ENCODE measurements at places on chromosomes 5 and 9.

- peak; percentile 27 for DNase-seq
Measured at GRCh38 chr9:17065062-17065461, 69.8 kb upstream of the CNTLN start.

DNA sequence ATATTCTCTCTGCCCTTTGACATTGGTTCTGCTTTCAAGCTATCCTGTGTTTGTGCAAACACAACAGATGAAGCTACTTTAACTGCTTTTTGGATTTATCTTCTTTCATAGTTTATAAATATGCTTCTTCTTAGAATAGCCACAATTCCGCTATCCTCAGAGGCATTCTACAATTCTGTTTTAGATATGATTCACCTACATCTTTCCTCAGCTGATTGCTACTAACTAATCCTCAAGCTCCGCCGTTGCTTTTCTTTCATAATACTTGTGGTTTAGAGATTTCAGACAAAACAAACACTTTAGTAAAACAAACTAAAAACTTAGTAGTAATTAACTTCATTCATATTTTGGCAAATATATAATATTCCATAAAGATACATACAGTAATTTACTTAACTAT is 52.5 kb downstream of the ECPAS start:
- no peak for DNase-seq

- no peak for DNase-seq
Measured at GRCh38 chr5:28415791-28416443, 1377.5 kb upstream of the CDH9 start.

DNA sequence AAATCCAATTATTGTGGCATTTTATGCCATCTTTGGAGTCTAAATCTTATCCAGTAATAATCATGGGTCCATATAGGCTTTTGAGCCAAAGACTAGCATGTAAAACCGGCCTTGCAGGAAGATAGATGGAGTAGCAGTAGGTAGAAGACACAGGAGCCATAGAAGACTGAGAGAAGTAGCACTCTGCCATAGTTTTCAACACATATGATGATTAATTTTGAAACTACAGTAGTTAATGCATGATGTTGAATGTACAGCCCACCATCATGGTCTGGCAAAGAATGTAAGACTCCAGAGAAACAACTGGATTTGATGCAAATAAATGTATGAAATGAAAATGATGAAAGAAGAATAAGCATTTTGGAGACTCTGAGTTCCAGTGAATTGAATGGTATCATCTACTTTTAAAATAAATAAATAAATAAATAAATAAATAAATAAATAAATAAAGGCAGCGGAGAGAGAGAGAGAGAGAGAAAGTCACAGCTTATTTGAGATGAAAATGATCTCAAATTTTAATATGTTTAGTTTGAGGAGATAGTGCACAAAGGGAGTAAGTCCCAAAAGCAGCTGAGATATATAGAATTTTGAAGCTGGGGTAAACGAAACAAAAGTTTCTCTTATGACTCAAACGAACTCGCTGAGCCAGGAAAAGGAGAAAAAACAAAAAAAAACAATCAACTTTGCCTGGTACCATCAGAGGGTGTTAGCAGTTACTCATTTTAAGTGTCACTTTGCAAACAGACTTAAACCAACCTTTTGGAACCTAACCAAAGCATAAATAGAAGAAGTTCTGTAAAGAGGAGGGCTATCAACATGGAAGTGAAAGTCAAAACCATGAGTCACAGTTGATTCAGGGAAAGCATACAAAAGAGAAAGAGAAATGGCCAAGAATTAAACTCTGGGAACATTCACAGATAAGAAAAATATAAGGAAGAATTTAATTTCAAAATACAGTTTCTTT is 388.7 kb downstream of the CETN3 start:
- peak; percentile 97 for DNase-seq

GRCh38 chr5:32780508-32780919 is 69.4 kb downstream of the NPR3 start:
- peak; percentile 24 for DNase-seq

- peak; percentile 6 for DNase-seq
Measured at GRCh38 chr9:75626860-75627259, 263.6 kb upstream of the PCSK5 start.

- DNase-seq: peak; percentile 98
Measured at GRCh38 chr9:109816490-109816889, 36.5 kb downstream of the PALM2AKAP2 start.

GRCh38 chr5:62082370-62082801 is 223.6 kb upstream of the KIF2A start:
- no peak for DNase-seq

DNA sequence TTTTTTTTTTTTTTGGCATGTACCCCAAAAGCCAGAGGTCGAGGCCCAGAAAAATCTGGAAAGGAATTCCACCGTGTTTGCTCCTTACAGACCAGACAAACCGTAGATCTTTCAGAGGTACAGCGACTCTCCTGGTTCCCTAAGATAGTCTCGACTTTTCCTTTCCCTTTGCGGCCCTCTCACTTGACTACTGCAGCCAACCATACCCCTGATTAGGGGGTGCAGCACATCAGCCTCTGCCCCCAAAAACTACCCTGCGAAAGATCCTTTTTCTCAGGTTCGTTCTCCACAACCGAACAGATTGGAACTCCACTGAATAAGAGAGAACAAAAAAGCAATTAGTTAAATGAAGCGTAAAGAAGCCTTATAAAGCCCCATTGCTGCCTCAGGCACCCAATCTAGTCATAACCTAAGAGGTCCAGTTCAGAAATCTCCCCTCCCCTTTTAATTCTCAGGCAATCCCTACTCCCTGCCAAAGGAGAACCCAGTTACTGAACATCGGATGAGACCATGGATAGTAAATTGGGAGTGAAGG is 379 bp upstream of the TICAM2 start:
- peak; percentile 51 for DNase-seq

GRCh38 chr9:83431101-83432060 is 106.8 kb downstream of the FRMD3 start:
- DNase-seq: no peak

DNA sequence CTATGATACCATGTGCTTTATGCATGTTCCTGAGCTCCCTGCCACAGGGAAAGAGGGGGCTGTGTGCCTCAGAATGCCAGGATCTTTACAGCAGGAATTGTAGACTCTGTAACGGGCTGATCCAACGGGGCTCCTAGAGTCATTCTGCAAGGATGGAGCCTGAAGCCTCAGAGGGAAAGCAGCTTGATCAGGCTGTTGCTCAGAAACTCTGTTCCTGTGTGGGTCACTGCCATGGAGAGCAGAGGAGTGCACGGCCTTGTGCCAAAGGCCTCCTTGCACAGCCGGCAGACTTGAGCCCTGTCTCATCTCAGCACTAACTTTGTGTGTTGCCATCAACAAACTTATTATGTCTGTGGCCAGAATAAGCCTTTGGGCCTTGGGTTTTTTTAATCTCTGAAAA is 51.8 kb downstream of the AMBP start:
- DNase-seq: no peak

DNA sequence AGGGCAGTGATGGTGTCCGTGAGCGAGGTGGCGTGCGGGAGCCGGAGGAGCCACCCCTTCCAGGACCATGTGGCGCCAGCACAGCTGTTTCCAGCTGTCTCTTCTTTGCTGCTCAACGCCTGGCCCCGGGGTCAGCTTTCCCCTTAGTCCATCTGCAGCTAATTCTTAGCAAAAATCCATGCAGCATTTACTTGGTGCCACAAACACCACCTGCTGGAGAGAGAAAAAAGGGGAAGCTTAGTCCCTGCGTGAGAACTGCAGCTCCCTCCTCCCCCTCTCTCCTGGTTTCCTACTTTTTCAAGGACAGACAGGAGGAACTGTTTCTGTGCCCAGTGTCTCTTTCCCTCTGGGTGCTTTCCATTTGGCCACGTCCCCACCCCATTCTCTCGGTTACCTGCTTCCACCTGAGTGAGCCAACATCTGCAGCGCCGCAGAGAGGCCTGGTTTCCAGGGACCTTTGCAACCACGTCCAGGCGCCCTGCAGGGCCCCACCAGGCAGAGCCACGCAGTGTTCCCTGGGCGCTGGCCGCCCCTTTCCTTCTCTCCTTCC is 3.4 kb downstream of the SLC6A19 start:
- peak; percentile 1 for DNase-seq

- no peak for DNase-seq
Measured at GRCh38 chr5:59766427-59767210, 126.9 kb downstream of the PDE4D start.

- DNase-seq: no peak
Measured at GRCh38 chr9:109967651-109968642, 187.9 kb downstream of the PALM2AKAP2 start.

GRCh38 chr9:79619930-79620329 is 48.2 kb downstream of the TLE4 start:
- DNase-seq: no peak

DNA sequence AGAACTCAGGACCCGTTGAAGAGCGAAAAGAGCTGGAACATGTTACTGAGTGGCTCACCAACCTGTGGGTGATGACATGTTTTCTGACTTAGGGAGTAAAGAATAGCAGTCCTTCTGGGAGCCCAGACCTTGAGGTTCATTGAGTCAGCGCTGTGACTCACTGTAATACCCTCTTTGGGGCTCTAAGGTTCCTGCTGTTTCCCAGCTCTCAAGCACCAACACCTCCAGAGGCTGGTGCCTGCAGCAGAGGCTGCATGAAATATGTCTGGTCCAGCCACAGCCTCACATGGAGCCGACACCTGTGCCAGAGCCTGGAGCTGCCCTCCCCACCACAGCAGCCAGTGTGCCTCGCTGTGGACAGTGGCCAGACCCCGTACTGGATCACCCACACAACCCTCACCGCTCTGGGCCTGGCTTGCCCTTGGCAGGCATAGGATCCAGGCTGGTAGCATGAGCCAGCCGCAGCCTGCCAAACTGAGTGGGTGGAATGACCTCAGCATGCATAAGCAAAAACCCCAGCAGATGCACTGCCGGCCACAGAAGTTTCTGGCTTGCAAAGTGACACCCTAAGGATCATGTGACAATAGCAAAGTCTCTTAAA is 143.5 kb upstream of the MRPS30 start:
- no peak for DNase-seq

DNA sequence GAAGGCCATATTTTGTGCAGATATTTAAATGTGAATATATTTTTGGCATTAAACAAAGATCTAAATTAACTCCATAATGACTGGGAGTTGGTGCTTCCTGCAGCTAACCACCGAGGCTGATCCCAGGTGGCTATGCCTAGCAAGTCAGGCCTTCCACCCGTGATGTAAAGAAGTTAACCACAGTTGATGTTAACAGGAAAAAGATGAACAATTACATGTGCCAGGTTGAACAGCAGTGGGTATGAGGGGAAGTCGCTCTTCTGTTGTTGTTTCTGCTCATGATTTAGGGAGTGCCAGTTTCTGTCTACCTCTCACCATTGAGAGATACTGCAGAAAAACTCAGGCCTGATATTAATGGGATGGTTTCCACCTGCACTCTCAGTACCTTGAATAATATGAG is 334.3 kb downstream of the EBF1 start:
- no peak for DNase-seq

DNA sequence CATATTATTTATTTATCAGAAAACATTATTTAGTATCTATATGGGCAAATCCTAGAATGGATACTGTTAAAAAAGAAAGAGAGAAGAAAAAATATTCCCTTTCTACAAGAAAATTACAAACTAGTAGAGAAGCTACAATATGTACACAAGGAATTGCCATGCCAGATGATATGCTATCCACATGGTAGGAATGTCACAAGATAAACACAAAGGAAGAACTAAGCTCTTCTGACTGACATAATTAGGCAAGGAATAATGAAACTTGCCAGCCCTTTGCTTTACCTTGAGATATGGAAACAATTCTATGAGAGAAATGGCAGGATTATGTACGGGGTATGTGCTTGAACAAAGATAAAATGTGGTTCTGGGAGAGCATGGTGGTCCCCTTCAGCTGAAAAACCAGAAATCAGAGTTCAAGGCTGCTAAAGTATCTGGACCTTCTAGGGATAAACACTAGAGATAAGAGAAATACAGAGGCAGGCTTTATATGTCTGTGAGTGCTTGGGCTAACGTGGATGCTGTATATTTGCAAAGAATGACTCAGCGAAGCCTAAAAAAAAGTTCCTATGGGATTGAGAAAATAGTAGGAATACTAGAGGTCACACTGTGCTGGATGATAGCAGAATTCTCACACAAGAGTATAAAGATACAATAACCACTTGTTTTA is 451.6 kb downstream of the TLE1 start:
- DNase-seq: no peak

DNA sequence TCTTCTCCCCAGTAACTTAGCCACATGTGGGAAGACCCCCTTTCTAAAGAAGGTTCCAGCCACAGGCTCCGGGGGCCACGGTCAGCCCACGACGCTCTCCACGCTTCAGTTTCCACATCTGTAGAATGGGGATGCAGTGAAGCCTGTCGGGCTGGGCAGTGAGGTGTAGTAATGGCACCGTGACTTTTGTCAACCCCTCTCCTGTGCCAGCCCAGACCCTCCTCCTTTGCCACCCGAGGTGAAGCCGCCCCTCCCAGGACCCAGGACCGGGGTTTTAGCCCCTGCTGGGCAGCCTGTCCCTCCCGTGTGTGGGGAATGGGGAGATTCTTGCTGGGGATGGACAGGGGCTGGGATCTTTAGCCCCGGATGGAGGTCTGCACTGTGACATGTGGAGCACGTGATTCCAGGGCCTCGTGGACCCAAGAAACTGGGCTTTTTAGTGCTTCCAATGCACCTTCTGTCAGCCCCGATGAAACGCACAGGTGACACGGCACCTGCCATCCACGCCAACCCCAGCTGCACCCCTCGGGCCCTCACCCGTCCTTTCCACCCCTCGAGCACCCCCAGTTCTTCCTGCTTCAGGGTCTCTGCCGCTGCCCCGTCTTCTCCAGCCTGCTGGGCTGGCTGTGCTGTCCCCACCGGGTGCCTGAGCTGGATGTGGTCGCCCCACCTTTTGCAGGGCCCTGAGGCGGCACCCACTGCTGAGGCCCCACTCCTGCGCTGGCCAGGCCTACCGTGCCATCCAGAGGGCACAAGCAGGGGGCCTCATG is 13.4 kb upstream of the RNU6ATAC start:
- DNase-seq: no peak

DNA sequence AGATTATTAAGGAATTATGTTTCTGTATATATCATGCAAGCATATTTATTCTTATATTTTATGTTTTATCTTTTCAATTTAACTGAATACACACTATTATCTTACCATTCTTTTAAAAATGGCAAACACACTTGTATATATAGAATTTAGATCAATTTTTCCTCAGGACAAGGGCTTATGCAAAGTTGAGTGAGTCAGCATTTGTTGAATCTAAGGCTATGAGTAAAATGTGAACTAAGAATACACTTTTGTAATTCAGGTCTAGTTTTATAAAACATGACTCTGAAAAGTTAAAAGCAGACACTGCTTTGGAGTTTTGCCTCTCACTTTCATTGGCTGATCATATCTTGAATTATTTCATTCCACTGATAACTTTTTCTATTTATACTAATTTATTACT is 127.8 kb downstream of the FOCAD start:
- peak; percentile 31 for DNase-seq
